SW 1271 (cell line): ENCODE measurements at places on chromosomes 1 and 21.

GRCh38 chr1:102466487-102466886, 469.8 kb upstream of the OLFM3 start:
- DNase-seq: no peak

DNA sequence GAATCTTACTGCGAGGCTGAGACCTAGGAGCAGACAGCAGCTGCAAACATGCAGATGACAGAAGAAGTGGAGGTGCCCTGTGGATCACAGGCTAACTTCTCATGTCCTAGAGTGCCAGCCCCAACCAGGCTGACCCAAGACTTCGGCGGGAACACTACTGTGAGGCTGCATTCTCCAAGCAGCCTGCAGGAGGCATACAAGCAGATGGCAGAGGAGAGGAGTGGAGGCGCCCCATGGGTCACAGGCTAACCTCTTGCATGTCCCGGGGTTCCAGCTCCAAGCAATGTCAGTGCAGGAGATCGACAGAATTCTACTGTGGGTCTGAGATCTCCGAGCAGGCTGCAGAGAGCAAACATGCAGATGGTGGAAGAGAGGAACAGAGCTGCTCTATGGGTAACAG, 98.1 kb upstream of the ZNF678 start:
- no peak for DNase-seq

DNA sequence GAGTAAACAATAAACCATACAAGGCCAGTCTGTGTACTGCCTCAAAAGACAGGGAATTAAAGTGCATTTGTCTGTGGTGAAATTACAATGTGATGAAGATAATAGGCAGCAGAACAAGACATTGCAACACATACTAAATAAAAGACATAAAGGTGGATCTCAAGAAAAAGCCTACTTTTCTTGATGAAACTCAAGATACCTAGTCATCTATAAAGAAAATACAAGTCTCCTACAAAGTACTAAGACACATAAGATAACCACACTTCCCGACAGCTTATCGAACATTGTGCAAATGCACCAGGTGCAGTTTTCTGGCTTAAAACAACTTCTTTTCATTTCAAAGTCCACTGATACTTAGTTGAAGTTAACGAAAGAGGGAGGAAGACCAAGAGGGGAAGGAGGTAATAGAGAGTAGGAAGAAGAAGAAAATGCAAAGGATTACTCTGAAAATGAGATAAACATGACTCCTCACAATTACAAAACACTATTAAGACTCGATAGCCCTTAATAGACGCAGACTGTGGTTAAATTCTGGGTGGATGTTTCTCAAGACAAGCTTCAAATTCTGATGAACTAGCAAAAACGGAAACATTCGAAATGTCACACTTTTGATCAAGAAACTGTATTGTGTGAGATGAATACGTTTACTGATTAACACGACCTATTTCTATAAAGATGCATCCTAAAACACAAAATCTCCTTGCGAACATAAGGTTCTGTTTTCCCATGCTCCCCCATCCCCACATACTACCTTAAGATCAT, 2.0 kb downstream of the HNRNPR start:
- no peak for DNase-seq

GRCh38 chr1:95023399-95024043, 49.2 kb downstream of the ALG14 start:
- DNase-seq: no peak

- no peak for DNase-seq
Measured at GRCh38 chr1:95453053-95453452, 219.0 kb downstream of the RWDD3 start.

GRCh38 chr1:3993619-3994375, 93.7 kb upstream of the C1orf174 start:
- no peak for DNase-seq
